ENCODE measurements at places on chromosomes 3 and 15.

DNA sequence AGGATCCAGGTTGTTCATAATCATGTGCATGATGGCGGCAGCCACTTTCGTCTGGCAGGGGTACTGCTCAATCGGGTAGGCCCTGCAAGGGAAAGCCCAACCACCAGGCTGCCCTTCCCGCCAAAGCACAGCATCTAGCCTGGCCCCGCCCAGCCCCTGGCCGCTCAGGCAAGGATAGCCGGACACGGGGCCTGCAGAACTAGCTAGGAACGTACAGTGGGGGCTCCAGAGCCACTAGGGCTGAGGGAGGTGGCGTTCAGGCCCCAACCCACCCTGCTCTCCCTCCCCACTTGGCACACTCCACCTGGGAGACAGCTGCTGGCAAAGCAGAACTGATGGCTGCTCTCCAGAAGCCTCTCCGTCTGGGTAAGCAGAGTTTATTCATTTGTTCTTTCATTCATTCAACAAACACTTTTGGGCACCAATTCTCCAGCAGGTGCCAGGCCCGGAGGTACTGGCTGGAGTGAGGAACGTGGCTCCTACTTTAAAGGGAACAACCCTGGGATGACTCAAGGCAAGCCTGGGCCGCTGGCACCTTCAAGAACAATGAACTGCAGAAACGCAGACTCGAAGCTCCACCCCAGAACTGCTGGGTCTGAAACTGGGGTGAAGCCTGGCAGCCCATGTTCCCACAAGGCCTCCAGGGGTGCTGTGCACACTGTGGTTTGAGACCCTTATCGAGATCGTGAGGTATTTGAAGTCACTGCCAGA, 7.8 kb downstream of the UROC1 start:
- no peak for DNase-seq

DNA sequence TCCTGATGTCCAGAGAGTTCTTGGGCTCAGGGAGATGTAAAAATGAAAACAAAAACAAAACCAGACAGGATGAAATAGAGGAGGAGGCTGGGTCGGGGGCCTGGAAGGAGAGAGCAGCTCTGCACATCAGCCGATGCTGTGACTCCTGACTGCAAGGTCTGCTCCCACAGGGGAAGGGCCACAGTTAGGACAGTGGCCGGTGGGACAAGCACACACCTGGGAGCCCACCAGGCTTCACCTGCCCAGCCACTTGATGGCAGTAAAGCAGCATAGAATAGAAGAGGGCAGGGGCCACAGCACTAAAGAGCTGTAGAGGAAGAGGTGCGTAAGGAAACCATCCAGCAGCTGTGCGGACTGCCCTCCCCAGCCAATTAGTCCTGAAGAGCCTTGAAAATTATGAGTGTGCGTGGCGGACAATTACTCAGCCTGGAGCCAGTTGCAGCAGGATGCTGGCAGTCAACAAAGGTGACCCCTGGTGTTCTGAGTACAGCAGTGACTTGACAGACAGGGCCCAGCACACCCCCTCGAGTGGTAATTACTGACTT, 29.8 kb downstream of the ALS2CL start:
- DNase-seq = peak; percentile 16

DNA sequence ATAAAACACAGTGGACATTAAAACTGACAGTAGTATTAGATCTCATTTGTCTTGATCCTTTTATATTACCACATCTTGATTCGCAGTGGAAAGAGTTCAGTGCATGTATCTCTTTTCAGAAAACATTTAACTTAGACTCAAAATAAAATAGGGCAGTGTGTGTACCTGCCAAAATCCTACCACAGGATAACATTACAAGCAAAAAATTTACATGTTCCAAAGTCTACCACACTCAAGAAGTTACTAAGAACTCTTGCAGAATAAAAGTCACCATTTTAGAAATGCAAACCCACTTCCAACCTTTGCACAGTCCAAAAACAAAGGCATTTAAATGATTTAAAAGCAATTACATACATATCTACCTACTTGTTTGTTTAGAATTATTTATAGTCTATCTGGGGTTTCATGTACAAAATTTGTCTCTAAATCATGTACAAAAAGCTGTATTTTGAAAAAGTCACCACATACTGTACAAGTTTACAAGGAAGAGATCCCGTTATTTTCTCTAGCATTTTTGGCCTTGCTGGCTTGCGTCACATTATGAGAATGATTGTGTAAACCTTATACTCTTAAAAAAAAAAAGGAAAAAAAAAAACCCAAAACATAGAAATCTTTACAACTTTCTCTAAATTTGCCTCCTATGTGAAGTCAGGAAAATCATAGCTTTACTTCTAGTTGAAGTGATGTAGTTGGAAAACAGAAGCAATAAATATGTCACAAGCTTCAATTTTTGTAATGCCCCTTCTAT, 153.8 kb downstream of the ADAM10 start:
- no peak for DNase-seq

DNA sequence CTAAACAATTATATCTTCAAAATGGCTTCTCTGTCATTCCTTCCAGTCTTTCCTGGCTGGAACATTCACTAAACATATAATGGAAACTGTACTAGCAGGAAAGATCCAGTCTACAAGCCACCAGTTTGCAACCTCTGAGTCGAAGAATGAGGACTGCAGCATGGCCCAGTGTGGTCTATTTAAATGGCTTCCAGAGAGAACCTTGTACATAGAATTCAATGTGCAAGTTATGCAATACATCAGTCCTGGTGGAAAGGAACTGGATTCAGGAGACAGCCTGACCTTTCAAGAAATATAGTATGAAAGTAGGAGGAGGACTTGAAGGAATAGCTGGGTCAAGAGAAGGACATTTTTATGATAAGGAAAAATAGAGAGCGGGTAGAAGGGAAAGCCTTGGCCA, 49.9 kb downstream of the NEK10 start:
- DNase-seq = no peak

- no peak for DNase-seq
Measured at GRCh38 chr3:14680716-14681115, 5.8 kb downstream of the C3orf20 start.

DNA sequence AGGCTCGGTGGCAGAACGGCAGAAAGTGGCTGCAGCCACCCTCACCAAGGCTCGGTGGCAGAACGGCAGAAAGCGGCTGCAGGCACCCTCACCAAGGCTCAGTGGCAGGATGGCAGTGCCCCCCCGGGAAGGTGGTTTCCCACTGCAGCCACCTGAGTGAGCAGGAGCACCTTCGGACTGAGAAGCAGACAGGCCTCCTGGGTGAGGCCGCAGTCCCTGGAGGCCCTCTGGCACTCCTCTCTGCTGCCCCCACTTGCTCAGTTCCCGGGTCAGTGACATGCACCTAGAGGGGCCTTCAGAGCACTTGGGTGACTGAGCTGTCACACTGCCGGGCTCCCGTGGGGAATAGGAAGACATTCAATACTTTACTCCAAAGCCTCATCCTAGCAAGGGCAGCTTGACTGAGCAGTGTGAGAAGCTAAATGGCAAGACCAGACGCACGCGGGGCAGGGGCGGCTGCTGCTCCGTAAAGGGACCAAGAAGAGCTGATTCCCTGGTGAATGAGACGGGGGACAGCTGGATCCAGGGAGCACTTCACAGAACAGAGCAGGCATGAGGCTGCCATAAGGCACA, 62.7 kb downstream of the PCSK6 start:
- DNase-seq = no peak
